ENCODE measurements at places on chromosomes 4 and X. TPM values are rescaled to one million over a fixed set of nuclear protein-coding genes. Genes with fewer than 3 reads are reported as not detected.

MAPK10 gene
- 0.13 TPM for total RNA-seq

SHROOM4 gene
- 20.7 TPM for total RNA-seq

ENPEP gene
- under 0.01 TPM for total RNA-seq

NPY5R gene
- not detected for total RNA-seq

DNA sequence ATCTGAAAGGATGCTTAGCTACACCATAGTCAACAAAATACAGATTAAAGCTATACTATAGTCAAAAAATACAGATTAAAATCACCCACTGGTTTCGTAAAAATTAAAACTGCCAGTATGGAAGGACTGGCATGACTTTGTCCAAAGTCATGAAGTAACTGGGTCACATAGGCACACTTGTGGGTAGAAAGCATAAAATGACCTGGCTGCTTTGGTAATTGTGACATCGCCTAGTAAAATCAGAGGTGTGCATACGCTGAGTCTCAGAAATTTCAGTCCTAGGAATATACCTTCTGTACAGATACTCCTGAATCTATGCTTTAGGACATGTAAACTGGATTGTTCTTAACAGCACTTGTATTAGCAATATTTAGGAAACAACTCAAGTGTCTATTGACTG, 28.1 kb downstream of the CLNK start:
- no peak for DNase-seq

DNA sequence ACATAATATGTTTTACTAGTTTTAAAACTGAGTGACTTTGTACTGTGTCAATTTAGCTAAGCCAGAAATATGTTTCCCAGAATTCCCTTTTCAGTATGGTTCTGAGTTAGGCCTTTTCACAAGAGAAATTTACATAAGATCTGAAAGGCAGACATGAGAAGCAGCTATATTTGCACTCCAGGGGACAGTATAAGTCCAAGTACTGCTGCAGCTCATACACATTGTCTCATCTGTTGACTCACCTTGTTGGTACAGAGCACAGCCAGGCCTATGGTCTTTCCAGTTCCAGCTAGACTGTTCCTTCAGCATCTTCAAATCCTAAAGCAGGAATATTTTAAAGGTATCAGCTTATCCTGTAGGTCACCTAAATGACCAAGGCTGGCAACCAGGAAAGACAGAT, 53.5 kb downstream of the BMP3 start:
- no peak for DNase-seq

- no peak for DNase-seq
These were observed 71.7 kb downstream of the ABLIM2 start for GRCh38 chr4:8086783-8087445.

DNA sequence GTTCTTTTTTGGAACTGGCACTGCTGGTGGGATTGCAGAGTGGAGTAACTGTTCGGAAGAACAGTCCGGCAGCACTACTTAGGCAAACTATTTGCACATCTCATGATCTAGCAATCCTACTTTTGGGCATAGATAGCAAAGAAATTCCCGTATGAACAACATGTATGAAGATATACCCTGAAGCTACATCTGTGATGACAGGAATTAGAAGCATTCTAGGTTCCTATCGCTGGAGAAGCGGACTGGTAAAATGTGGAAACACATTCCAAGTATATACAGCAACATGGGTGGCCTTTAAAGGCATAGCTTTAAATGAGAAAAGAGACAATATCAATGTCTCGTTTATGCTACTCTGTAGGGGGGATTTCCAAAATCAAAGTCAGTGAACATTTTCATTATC, 3.1 kb downstream of the DCAF16 start:
- DNase-seq: no peak

- no peak for DNase-seq
These were observed 39.3 kb upstream of the CLDN34 start for GRCh38 chrX:9927698-9928482.

GRCh38 chrX:80266287-80266686, 154.0 kb upstream of the TENT5D start:
- DNase-seq: no peak

- DNase-seq: no peak
These were observed 251.6 kb downstream of the CBR4 start for GRCh38 chr4:168758351-168758876.

DNA sequence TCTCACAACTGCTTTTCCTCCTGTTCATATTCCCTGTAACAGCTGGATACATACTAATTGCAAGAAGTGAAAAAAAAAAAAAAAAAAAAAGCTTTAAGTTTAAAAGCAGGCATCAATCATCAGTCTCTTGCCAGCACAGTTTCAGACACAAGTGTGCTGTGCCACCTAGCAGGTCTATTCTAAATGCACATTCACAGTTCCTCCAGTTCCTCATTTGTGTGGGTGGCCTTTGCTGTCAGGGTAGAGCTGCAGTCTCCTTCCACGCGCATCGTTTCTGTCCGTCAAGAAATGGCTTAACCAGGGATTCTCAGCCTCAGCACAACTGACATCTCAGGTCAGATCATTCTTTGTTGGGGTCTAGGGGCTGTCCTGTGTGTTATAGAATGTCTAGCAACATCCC, 61.6 kb downstream of the SCML1 start:
- no peak for DNase-seq

DNA sequence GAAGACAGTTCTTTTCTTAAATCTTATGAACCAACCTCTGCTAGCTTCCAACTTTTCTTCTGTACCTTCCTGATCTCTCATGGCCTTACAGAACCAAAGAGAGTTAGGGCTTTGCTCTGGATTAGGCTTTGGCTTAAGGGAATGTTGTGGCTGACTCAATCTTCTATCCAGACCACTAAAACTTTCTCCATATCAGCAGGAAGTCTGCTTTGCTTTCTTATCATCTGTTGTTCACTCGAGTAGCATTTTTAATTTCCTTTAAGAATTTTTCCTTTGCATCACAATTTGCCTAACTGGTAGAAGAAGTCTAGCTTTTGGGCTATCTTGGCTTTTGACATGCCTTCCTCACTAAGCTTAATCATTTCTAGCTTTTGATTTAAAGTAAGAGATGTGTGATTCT, 167.0 kb downstream of the TBCK start:
- DNase-seq: no peak
